Stimulated activated CD8-positive, alpha-beta memory T cell treated with anti-CD3 and anti-CD28 coated beads, Interleukin-4, amount 100 ng/mL, for 1 hour (primary cell): ENCODE measurements at places on chromosomes 13 and 19.

- no peak for DNase-seq
These were observed 103.2 kb downstream of the LMO7 start for GRCh38 chr13:75739244-75739868.

- no peak for DNase-seq
These were observed 49.1 kb upstream of the EHD2 start for GRCh38 chr19:47663911-47664771.

DNA sequence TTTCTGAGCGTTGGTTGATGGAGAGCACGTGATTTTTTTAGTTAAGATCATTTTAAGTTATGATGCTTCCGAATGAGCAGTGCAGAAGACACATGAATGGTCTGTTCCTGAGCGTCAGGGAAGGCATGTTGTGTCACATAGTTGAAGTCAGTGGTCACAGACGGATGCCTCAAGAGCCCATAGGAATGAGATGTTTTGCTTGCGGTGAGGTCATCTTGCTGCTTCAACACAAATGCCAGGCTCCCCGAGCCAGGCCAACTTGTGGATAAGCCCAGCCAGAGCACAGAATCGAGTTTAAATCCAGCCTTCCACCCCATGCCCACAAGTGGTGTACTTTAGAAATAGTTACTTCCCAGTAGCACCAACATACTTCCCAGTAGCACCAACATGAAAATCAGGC, 5.4 kb downstream of the UPF3A start:
- no peak for DNase-seq

DNA sequence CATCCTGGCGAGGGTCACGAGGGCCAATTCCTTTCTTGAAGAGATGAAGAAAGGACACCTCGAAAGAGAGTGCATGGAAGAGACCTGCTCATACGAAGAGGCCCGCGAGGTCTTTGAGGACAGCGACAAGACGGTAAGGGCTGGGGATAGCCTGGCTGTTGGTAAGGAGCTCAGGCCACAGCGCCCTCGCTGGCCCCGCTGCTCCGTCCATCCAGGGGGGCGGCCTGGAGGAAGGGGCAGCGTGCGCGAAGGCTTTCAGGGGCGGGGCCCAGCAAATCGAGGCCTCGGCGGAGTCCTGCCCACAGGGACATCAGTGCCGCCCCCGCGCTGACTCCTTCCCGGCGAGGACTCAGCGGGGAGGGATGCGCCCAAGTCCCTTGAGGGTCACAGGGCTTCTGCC, 6.9 kb downstream of the F10 start:
- no peak for DNase-seq

- no peak for DNase-seq
These were observed 11.3 kb upstream of the ERICH6B start for GRCh38 chr13:45626731-45627374.

DNA sequence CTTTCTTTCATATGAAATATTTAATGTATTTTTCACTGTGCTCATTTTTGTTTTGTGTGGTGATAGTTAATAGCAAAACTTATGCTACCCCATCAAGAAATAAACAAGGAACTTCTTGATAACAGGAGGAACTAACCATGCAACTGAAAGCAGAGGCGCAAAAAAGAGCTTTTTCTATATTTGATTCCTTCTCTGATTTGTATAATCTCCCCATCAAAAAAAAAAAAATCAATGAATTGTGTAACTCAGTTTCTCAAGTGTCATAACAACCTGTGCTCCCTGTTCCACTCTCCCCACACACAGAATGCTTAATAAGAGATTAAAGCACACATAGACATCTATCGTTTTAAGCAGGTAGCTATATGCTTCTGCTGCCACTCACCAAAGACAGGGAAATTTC, 67.3 kb upstream of the MED4 start:
- no peak for DNase-seq

GRCh38 chr13:109779876-109780510, 6.4 kb downstream of the IRS2 start:
- no peak for DNase-seq

- no peak for DNase-seq
These were observed 25.7 kb downstream of the SHC2 start for GRCh38 chr19:435056-435706.

DNA sequence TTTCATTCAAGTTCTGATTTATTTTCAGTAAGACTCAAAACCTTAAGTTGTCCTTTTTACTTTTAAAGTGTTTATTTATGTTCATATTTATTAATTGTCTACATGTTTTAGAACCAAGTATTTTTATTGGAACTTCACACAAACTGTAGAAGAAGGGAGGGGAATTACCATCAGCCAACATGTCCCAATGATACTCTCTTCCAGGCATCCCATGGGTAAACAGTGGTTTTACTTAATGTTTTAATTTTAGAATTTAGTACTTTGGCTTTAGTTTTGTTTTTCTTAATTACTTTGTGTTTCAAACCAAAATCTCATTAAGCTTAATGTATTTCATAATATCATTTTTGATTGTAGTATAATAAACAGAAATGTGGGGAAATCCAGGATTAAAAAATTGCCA, 5.2 kb downstream of the TNFSF13B start:
- no peak for DNase-seq

- no peak for DNase-seq
These were observed 20.9 kb downstream of the KLHL26 start for GRCh38 chr19:18657590-18658365.

DNA sequence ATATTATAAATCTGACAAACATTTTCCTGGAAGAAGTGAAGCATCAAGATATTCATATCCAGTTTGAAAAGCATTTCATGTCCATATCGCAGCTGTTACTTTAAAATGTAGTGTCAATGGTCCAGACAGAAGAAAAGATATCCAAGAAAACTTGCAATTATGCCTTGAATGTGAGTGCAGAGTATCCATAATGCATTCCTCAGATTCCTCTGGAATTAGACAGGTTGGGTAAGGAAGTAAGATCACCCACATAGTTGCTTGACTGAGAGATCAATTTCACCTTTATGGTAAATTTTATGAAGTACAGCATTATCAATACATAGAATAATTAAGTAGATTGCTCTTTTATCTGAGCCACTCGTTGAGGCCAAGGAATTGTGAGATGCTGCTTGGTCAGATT, 327.0 kb upstream of the SLITRK5 start:
- no peak for DNase-seq

GRCh38 chr13:104837756-104838155, 1697.7 kb downstream of the EFNB2 start:
- no peak for DNase-seq

DNA sequence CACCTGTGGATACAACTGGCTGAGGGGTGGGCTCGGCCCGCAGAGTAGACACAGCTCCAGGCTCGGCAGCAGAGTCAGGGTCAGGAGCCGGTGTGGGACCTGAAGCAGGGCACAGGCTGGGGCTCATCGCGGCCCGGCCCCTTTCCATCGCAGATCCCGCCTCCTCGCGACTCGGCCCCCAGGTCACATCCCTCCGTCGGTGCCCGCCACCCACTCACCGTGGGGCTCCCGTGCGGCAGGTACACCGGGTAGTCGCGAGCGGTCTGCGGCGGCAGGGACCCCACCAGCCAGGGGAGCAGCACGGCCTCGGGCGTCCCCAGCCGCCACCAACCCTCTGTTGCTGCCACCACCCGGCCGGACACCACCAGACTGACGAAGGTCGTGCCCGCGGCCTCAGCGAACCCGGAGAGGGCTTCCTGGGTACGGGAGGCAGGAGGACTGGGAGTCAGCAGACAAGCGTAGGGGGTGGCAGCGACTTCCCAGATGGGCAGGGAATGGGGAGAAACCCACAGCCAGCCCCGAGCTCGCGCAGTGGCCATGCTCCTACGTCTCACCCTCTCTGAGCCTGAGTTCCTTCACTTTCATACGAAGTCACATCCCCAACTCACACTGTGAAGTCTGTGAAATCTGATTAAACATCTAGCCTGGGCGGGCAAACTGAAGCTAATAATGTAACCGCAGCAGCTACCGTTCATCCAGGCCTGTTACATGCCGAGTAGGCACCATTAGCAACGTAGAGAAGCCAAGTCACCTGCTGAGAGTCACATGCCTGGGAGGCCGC, 3.7 kb downstream of the FUZ start:
- no peak for DNase-seq
